ENCODE measurements at places on chromosomes 6 and 20.

DNA sequence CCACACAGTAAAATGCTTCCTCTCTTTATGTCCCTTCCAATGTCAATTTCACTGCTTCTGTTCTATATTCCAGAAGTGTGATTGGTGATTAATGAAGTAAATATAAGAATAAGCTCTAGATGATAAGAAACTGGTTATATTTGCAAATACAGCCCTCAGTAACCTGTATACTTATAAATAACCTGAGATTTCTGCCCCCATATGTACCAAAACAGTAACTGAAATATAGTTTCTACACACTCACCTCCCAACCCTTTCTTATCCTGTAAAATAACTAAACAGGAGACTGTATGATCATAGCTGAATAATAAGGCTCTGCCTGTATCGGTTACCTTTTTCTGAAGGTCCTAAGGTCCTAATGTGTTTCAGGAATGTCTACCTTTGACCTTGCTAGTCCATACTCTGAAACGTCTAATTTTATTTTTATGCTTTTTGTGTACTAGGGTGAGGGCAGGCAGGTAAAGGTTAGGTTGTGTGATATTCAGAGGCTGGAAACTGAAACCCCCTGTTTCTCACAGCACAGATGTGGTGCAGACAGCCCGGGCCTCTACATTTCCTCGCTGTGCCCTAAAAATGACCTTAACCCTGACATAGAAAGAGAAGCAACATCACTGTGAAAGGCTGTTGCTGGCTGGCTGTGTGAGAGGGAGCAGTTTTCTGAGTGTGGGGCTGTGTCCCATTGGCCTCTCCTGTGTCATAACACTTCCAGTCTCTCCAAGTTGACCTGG, 378.8 kb downstream of the CENPW start:
- no peak for DNase-seq

- DNase-seq = no peak
These were observed 62.8 kb upstream of the GTSF1L start for GRCh38 chr20:43789593-43789992.

- DNase-seq = no peak
These were observed at the start of gene ADTRP for GRCh38 chr6:11778648-11779328. Gene ADTRP (minus strand): TSS chr6:11778803. CDS start chr6:11778759, 44 bp downstream.

GRCh38 chr20:43579861-43580793, 10.6 kb upstream of the IFT52 start:
- no peak for DNase-seq

GRCh38 chr6:52577778-52578463, 1.1 kb upstream of the TRAM2 start:
- DNase-seq = no peak

GRCh38 chr6:153058291-153058690, 55.8 kb upstream of the MTRF1L start:
- DNase-seq = no peak

DNA sequence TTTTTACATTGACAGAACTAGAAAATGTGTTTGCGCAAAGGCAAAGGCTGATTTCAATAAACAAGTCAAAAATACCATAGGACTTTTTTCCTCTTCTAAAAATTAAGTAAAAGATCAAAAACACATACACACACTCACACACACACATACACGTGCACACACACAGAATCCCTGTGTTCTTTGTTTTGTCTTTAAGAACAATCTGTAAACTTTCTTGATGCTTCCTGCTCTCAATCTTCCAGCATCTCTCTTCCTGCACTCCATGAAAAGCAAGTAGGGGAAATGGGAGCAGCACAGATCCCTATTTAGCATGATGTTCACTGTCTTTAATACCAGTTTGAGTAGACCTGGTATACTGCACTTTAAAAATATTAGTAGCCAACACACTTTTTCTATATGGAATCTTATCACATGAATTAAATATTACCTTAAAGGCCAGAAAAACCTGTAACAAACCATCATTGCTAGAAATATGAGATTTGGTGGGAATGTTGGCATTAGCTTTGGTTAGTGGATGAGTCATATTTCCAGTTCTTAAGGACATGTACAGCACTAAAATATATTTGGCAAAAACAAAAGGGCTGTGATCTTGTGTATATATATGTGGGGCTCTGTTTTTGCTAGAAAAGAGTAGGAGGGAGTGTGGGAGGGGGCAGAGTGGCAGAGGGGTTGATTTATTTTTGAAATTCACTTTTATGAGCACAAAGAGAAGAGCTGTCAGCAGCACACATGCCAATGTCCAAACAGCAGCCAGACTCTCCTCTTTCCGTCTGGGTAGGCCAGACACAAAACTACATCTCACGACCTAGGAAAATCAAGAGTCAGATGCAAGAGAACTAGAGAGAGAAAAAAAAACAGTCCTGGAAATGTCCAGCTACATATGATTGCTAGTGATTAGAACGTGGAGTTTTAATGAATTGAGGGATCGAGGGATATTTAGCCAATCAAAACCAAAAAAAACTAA, 4.6 kb downstream of the PTPRK start:
- no peak for DNase-seq

- DNase-seq = peak; percentile 30
These were observed 61.9 kb downstream of the CNKSR3 start for GRCh38 chr6:154448448-154449096.

- no peak for DNase-seq
These were observed 2.8 kb upstream of the FOXC1 start for GRCh38 chr6:1606780-1607515.

Measured in NCI-H2029 (cell line).